ENCODE measurements at places on chromosomes 1 and 21. TPM values are rescaled to one million over a fixed set of nuclear protein-coding genes. Genes with fewer than 3 reads are reported as not detected.

The RIPPLY3 gene
- not detected for total RNA-seq

The MASP2 gene
- not detected for total RNA-seq

The SPATA1 gene
- 0.92 TPM for total RNA-seq

The NR0B2 gene
- total RNA-seq: 4.7 TPM

The TSSK3 gene
- 1.2 TPM for total RNA-seq

The FMOD gene
- total RNA-seq: 7.7 TPM

The LAPTM5 gene
- 31.5 TPM for total RNA-seq

The AMY1B gene
- not detected for total RNA-seq

The C4BPA gene
- not detected for total RNA-seq

The MCOLN2 gene
- 0.19 TPM for total RNA-seq

The OR2G2 gene
- not detected for total RNA-seq

The LINGO4 gene
- total RNA-seq: 0.68 TPM

The LPAR3 gene
- total RNA-seq: 16.6 TPM

The RGS16 gene
- total RNA-seq: 0.97 TPM

The HSD3B2 gene
- total RNA-seq: not detected

The RSPO1 gene
- not detected for total RNA-seq

The GBP3 gene
- 9.3 TPM for total RNA-seq

The ASTN1 gene
- 0.35 TPM for total RNA-seq

The FCRL4 gene
- total RNA-seq: not detected

The CDC20 gene
- total RNA-seq: 1.6 TPM

The COL18A1 gene
- total RNA-seq: 51.6 TPM

The FCAMR gene
- total RNA-seq: not detected

The PODN gene
- total RNA-seq: 35.3 TPM

The ROR1 gene
- total RNA-seq: 8.4 TPM

The DNAJC6 gene
- total RNA-seq: 2.0 TPM

The GUCA2A gene
- not detected for total RNA-seq

The ANGPTL7 gene
- 0.51 TPM for total RNA-seq
